ENCODE measurements at places on chromosomes 3 and 15.

DNA sequence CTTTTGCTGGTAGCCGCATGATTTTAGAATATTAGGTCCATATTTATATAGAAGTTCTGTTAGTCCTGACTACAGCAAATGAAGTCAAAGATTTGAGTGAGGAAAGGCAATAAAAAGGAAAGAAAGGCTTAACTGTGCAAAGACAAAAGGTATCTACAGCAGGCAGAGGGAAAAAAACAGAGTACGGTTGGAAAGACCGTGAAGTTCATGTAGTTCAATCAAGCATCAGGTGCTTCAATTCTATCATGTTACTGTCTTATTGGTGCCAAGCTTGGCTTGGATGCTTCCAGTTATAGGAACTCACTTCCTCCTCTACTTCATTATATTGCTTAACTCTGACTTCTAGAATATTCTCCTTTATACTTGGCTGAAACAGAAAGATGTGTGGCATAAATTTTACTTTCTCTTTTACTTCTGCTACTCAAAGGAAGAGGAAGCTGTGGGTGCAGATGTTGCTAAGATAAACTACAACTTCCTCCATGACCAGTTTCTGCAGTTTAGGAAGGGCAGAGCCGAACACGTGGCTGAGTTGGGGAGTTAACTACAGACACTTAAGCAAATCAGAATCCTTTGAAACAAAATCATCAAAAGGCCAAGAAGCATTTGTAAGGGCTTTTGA is 72.6 kb upstream of the ZBED2 start:
- DNase-seq = no peak

GRCh38 chr15:52496776-52497470 is 31.8 kb downstream of the MYO5A start:
- DNase-seq = no peak

- DNase-seq = no peak
Observed at GRCh38 chr3:43632269-43632733, 10.5 kb upstream of the ANO10 start.

- DNase-seq = no peak
Observed at GRCh38 chr3:190446573-190447279, 3.0 kb downstream of the TMEM207 start.

GRCh38 chr15:89127054-89127702 is 38.9 kb downstream of the ABHD2 start:
- no peak for DNase-seq

- DNase-seq = no peak
Observed at GRCh38 chr3:161268601-161269000, 47.5 kb downstream of the NMD3 start.

DNA sequence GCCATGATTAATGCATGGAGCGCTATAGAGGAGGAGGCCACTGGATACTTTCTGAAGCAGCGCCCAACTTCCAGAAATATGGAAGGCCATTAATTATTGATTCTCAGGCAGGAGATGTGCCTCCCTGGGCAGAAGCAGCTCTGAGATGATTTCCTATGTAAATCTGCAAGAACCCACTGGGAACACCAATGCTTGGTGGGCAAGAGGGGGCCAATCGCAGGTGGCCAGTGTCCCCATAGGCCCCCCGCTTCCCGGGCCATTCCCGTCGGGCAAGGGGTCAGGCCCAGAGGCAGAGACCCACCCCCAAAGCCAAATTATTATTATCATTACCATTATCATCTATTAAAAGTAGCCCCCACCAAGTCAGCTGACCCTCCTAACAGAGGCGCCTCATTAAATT is 288.0 kb upstream of the TLE3 start:
- DNase-seq = no peak

DNA sequence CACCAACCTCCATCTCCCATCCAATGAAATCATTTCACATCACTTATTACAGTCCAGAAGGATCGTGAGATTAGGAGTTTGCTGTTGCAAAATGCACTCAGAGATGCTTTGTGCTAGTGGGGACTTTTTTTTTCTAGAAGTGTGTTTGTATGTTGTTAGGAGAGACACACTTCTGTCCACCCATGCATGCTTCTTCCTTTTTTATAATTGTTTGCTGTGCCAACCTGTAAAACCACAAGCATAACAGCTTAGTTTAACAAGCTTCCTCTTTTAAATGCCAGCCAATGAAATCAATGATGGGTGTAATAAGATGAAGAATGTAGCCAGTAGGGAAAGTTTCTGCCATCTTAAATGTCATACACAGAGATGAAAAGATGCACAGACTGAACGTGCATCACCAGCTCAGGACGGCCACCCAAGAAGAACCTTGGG is 305.6 kb upstream of the STT3B start:
- DNase-seq = no peak

GRCh38 chr15:93088981-93089726 is at the start of gene RGMA:
Gene RGMA, minus strand, starts transcription at chr15:93089211. Its CDS starts 279 bp downstream, at chr15:93088932.
- DNase-seq = no peak

GRCh38 chr3:120101624-120102023 is 7.4 kb upstream of the GSK3B start:
- no peak for DNase-seq

- peak; percentile 29 for DNase-seq
Observed at GRCh38 chr15:59200560-59200959, 6.1 kb upstream of the LDHAL6B start.

- DNase-seq = peak; percentile 92
Observed at GRCh38 chr3:184513276-184514170, 48.1 kb upstream of the EPHB3 start.

- DNase-seq = no peak
Observed at GRCh38 chr3:140252812-140253656, 318.0 kb downstream of the CLSTN2 start.

- DNase-seq = no peak
Observed at GRCh38 chr3:193831495-193832455, 238.8 kb downstream of the OPA1 start.

DNA sequence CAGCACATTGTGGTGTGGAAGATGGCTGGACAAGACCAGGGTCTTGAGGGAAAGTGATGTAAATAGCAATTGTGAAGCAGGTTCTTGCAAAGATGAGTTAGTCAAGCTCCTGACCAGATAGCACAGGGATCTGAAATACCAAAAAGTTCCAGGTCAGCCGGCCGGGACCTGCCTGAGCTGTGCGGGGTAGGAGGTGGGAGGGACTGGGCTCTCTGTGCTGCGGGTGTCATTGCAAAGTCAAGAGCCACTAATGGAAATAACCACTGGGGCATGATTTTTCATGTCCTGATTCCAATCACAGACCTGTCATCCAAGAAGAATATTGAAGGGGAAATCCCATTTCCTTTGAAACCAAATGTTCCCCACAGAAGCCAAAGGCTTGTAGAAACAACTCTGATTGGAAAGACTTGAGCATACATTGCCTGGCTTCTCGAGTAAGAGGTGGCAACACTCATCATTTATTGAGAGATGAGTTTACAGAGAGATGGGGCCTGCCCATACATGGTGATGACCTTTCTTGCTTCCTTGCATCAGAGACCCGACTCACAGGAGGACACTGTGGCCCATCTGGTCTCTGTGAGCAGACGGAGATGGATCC is 44.2 kb upstream of the KY start:
- DNase-seq = no peak

DNA sequence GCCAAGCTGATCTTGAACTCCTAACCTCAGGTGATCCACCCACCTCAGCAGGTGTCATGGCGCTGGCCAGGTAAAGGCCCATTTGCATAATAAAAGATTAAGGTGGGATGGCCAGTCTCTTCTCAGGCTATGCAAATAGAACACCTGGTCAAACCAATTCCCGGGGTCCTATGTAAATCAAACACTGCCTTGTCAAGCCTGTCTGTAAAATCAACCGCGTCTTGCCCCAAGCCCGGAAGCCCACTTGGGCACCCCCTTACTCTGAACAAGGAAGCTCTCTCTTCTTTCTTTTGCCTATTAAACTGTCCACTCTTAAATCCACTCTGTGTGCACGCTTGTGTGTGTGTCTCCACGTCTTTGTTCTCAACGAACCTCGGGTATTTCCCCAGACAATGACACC is 13.0 kb upstream of the POC1A start:
- no peak for DNase-seq

- no peak for DNase-seq
Observed at GRCh38 chr15:41879321-41879845, 14.5 kb downstream of the SPTBN5 start.

- DNase-seq = no peak
Observed at GRCh38 chr3:62898530-62899496, 23.6 kb upstream of the CADPS start.

GRCh38 chr3:59758672-59759071 is 708.8 kb upstream of the CFAP20DC start:
- DNase-seq = no peak

DNA sequence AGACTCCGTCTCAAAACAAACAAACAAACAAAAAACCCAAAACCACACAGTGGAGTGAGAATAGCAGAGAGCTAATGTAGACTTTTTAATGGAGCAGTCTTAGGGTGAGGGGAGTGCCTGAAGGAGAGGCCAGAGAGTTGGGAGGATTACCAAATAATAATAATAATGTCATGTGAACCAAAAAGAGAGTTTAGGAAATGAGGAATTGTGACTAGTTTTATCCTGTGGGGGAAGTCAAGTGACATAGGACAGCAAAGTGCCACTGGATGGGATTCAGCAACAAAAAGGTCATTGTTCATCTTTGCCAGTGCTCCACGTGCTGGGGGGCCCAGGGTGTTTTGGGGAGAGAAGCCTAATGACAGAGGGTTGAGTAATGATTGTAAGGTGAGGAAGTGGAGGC is 12.9 kb downstream of the GPR87 start:
- DNase-seq = no peak

DNA sequence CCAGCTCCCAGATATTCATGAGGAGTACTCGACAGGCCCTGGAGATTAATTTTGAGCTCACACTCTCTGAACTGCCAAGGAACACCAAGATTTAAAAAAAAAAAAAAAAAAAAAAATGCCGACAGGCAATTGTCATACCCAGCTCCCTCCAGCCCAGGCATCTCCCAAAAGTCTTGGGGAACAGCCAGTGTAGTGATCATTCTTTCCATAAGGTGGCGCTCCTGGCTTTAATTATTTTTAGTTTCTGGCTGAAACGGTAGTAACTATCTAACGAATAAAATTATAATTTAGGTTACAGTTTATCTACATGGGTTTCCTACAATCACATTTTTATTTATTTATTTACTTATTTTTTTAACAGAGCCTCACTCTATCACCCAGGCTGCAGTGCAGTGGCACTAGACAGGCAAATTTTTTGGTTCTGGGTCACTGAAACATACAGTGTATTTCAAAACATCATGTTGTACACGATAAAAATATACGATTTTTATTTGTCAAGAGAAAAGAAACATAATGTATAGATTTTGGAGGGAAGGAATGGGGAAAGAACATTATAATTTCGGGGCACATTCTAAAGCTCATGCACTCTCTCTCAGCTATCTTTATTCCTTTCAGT is 157.3 kb downstream of the ADAMTS9 start:
- DNase-seq = peak; percentile 37

GRCh38 chr3:26708501-26708900 is 85.9 kb downstream of the LRRC3B start:
- DNase-seq = no peak

DNA sequence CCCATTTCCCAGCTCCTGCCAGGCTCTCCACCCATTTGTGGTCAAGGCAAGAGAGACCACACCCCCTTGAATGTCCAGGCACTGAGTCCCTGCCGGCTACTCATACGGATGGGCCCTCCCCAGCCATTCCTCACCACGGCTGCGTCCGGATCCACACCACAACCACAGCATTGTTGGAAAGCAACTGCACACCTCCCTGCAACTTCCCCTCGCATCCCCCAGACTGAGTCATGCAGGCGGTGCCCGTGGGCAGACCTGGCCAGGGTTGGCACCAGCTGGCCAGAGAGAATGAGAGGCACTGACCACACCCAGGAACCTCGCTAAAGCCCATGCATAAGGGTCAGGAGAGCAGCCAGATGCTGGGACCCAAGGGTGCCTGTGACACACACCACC is 30.5 kb downstream of the LOXL1 start:
- peak; percentile 87 for DNase-seq

DNA sequence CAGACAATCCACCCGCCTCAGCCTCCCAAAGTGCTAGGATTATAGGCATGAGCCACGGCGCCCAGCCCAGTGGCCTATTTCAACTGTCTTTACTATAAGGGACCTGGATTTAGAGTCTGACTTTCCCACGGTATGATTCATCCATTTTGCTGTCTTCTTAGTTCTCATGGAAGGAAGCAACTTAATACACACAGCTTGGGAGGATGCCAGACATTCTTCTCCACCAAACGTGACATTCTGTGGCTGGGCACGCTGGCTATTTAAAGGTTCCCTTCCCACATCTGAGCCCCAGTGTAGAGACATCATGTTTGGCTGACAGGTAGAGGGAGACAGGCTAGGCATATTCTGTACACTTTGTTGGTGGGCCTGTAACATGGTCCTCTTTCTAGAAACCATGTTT is 26.2 kb downstream of the FAM43A start:
- peak; percentile 88 for DNase-seq

- no peak for DNase-seq
Observed at GRCh38 chr3:71585131-71585530, 1.6 kb upstream of the FOXP1 start.

DNA sequence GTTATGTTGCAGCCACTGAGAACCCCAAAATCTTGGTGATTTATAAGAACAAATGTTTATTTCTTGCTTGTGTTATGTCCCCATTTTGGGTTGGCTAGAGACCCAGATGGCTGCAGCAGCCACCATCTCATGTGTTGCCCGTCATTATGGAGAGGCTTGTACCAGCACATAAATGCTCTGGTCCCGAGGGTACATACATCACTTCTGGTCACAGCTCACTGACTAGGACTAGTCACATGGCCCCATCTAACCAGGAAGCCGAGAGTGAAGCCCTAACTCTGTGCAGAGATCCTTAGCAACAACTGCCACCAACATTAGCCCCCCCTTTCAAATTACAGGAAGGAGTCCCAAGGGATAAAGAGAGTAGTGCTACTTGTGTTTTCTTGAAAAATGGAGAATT is 25.5 kb upstream of the HACD2 start:
- DNase-seq = no peak

- DNase-seq = no peak
Observed at GRCh38 chr15:93866476-93866875, 364.9 kb upstream of the MCTP2 start.

DNA sequence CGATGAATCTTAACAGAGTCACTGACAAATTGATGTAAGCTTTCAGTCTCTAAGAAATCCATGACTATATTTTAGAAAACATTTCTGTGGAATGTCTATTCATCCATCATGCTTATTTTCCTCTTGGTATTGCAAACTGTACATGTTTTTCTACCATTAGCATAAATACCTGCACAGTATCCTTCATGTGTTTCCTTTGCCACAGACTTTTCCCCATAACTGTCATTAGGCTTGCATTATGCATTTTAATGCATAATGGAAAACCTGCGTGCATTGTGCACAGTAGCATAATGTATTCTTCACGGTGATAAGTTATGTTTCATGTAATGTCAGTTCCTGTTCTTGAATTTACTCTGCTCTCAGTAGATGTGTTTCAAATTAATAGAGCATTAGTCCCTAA is 403.1 kb upstream of the EPHA3 start:
- no peak for DNase-seq

- no peak for DNase-seq
Observed at GRCh38 chr15:39592500-39592899, 11.6 kb downstream of the THBS1 start.

- DNase-seq = peak; percentile 51
Observed at GRCh38 chr15:39685999-39686613, 96.5 kb downstream of the FSIP1 start.

GRCh38 chr15:92116330-92116729 is 262.8 kb downstream of the SLCO3A1 start:
- no peak for DNase-seq
